RWPE1 (cell line): ENCODE measurements at places on chromosomes 6 and 20.

DNA sequence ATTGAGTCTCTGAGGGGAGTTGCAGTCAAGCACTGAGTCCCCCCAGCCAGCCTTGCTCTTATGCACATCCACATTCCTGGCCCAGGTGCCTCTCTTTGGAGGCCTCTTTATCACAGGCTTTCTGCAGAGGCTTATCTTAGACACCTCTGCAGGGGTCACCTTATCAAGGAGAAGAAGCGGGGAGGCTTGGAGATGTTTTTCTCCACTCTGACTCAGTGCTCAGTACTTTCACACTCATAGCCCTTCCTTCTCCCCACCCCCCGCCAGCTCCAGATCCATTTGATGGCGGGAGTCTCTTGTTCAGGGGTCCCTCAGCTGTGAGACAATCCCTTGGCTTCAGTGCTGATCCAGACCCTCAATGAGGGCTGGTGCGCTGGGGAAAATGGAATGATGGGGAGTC lies 132.1 kb upstream of the TSHZ2 start:
- DNase-seq: no peak

- DNase-seq: no peak
These were observed 34.8 kb upstream of the SIRT5 start for GRCh38 chr6:13539572-13539971.

DNA sequence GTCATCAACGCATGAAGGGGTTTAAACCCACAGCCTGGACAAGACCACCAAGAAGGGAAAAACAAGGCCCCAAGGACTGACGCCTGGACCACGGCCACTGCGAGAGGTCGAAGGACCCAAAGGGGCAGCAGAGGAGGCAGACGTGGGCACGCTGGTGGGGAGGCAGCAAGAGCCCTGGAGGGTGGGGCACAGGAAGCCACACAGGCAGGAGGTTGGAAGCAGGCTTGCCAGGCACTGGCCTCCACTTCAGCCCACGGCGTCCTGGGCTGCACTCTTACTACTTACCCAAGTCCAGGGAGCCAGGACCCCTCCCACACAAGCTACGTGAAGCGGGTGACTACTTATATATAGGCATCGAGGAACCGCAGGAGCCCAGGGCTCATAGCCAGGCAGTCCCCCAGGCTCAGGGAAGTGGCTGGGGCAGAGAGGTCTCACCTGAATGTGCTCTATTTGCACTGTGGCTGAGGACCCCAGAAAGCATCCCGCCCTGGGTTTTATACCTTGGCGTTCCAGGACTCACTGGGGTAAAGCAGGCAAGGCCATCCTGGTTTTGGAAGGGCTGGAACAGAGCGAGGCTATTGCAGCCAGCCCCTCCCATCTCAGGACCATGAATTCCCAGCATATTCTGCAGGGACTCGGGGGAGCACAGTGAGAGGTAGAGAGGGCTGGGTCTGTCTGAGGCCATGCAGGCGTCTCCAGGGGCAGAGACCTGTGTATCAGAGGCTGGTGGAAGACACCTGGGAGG lies 113.8 kb upstream of the AFDN start:
- DNase-seq: no peak

DNA sequence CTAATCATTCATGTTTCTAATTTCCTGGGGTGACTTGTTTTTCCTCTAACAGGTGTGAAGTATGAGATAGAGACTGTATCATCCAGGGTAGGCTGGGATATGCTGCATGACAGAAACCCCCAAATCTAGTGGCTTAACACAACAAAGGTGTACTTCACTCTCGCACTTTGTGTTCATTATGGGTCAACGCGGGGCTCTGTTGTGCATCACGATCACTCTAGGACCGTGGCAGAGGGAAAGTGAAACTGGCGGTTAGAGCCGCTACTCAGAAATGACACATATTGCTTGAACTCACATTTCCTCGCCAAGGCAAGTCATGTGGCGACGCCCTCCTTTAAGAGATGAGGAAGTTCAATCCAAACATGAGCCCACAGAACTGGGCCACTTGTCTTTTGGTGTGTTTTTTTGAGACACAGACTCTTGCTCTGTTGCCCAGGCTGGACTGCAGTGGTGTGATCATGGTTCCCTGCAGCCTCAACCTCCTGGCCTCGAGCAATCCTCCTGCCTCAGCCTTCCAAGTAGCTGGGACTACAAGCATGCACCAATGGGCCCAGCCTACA lies 41.3 kb downstream of the PCNA start:
- peak; percentile 65 for DNase-seq

GRCh38 chr6:21115111-21115510 lies 478.4 kb upstream of the SOX4 start:
- no peak for DNase-seq

DNA sequence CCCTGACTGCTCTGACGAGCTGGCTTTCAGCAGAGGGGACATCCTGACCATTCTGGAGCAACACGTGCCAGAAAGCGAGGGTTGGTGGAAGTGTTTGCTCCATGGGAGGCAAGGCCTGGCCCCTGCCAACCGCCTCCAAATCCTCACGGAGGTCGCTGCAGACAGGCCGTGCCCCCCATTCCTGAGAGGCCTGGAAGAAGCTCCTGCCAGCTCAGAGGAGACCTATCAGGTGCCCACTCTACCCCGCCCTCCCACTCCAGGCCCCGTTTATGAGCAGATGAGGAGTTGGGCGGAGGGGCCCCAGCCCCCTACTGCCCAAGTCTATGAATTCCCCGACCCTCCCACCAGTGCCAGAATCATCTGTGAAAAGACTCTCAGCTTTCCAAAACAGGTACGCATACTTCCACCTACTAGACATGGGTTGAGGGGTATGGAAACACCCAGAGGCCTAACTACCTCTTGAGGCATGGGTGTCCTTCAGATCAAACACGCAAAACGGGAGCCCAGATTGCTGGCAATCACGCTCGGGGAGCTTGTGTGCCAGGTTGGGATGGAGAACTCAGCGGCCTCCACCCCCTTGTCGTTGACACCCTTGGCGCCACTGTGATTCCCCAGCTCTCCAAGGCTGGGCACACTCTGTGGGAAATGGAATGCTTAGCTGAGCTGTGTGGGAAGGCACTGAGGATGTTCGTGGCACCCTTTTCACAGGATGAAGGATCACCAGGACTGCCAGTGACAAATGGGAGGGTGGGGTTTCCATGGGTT lies 25.3 kb downstream of the CASS4 start:
- no peak for DNase-seq

GRCh38 chr6:31686483-31686882 lies 5.6 kb upstream of the LY6G5C start:
- no peak for DNase-seq

GRCh38 chr6:37686111-37686510 lies 11.6 kb downstream of the MDGA1 start:
- no peak for DNase-seq

DNA sequence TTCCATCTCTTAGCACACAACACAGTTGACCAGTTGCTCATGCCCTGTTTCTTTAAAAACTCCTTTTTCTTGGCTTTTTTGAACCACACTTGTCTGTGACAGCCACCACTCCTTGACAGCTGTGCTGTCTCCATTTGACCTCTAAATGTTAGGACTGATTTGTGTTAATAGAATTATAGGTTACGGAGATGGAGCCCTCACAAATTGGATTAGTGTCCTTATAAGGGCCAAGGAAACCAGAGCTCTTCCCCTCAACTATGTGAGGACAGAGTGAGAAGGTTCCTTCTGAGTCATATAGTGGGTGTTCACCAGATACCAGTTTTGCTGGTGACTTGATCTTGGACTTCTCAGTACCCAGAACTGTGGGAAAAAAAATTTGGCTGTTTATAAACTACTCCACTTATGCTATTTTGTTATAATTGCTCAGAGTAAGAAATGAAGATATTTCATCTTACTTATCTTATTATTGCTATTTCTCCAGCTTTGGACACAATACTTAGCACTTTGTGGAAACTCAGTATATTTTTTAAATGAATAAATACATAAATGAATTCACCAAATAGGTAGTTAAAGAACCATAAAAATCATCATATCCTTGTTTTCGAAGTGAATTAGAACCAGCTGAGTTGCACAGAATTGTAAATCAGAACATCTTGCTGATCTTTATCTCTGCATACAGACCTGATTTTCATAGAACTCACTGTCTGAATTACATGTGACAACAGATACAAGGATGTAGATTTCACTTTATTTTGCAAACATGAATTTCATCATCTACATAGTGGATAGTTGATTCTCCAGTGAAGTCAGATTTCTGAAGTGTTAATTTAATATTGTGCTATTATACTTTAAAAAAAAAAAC lies 598.5 kb upstream of the IRAK1BP1 start:
- DNase-seq: no peak

DNA sequence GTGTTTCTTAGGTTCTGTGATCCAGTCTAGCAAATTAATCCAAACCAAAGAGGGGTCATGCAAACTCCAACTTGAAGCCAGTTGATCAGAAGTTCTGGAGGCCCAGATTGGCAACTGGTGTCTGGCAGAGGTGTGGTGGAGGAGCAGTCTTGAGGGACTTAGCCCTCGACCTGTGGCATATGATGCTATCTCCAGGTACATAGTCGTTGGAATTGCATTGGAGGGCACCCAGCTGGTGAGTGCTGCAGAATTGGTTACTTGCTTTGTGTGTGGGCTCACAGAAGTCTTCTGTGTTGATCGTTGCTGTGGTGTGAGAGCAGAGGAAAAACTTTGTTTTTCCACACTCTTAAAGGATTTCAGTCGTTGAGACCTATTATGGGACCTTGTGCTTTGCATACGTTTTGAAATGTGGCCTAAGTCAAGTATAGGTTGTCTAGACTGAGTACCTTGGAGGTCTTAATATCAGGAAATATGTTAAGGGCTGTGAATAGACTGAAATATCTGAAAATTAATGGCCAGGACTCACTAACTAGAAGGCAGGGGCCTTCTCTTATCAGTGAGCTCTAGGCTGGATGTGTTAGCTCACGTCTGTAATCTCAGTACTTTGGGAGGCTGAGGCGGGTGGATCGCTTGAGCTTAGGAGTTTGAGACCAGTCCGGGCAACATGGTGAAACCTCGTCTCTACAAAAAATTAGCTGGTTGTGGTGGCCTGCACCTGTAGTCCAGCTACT lies 7.8 kb downstream of the PANK2 start:
- DNase-seq: no peak
